ENCODE measurements at places on chromosomes 13 and 19. TPM values are rescaled to one million over a fixed set of nuclear protein-coding genes. Genes with fewer than 3 reads are reported as not detected.

Gene ZNF324B
- 5.5 TPM for polyA plus RNA-seq

Gene CLDND2
- 0.79 TPM for polyA plus RNA-seq

DNA sequence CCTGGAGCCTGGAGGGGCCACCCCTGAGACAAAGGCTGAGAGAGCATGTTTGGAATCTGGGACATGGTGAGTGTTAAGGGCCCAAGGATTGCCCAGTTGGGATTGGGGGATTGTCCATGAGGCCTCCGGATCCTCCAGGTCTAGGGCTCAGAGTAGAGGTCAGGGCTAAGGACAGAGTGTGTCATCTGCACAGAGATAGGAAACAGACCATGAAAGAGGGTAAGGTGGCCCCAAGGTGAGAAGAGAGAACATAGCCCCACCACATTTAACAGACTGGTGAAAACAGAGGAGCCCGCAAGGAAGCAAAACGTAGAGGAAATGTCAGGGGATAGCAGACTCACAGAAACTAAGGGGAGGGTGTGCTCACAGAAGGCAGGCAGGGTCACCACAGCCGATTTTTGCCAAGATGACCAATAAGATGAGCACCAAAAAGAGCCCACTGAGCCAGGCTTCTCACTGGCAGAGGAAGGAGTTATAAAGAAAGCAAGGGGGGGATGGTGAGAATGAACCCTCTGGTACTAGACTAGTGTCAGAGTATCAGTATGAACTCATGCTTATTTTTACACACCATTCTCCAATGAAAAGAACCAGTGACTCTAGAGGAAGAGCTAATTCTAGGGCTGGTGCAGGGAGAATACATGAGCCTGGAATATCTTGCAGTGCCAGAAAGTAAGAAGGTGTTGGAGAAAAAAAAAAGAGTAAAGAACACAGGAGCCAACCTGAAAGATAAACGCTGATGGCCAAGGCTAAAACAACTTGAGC is 17.5 kb downstream of the DYRK1B start:
- DNase-seq: no peak

DNA sequence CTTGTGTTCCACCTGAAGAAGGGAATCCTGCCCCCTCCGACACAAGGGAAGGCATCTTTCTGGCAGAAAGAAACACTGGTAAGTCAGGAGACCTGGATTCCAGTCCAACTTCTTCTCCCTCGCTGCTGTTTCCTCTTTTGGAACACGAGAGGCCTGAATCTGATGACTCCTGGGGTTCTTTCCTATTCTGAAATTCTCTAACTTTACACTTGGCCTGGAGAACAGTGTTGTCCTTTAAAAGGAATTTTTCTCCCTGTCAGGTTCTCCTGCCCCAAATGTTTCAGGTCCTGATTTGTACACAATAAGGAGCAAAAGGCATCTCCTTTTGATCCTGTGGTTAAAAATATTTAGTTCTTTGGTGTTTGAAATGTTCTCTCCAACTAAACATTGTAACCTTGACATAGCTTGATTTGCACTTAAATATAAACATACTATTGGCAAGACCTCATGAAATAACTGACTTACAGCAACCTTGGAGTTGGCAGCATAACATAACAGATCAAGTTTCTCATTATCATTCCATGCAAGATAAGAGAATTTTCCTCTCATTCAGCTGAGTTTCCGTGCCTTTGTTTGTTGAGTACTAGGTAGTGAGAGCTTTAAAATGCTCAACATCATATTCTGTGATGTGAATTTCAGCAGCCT is 244.8 kb downstream of the COG6 start:
- no peak for DNase-seq

GRCh38 chr19:40147693-40148347 is 43.4 kb upstream of the MAP3K10 start:
- DNase-seq: no peak

Gene SIX5
- 14.4 TPM for polyA plus RNA-seq

DNA sequence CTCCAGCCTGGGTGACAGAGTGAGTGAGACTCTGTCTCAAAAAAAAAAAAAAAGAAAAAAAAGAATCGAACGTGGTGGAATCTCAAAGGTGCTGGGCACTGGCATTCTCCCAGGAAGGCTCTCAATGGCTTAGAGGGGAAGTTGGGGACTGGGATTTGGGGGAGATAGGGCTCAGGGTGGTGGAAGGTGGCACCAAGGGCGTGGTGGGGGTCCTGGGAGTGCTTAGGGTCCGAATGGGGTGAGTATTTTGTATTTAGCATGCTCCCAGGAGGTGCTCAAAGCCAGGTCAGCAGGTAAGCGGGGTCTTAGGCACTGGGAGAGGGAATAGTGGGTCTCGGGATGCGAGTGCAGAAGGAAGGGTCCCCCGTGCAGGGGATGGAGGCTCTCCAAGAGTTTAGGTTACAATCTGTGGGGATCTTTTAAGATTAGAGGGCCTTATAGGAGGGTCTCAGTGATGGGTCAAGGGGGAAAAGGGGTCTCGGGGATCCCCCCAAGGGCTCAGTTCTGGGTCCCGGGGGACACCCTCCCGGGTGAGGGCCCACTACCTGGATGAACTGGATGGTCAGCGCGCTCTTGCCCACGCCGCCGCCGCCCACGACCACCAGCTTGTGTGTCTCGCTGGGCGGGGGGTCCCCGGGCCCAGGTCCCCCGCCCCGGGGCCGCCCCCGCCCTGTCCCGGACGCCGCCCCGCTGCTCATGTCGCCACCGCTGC is 386 bp downstream of the RRAS start:
- DNase-seq: no peak

Gene CD320
- polyA plus RNA-seq: 24.2 TPM

DNA sequence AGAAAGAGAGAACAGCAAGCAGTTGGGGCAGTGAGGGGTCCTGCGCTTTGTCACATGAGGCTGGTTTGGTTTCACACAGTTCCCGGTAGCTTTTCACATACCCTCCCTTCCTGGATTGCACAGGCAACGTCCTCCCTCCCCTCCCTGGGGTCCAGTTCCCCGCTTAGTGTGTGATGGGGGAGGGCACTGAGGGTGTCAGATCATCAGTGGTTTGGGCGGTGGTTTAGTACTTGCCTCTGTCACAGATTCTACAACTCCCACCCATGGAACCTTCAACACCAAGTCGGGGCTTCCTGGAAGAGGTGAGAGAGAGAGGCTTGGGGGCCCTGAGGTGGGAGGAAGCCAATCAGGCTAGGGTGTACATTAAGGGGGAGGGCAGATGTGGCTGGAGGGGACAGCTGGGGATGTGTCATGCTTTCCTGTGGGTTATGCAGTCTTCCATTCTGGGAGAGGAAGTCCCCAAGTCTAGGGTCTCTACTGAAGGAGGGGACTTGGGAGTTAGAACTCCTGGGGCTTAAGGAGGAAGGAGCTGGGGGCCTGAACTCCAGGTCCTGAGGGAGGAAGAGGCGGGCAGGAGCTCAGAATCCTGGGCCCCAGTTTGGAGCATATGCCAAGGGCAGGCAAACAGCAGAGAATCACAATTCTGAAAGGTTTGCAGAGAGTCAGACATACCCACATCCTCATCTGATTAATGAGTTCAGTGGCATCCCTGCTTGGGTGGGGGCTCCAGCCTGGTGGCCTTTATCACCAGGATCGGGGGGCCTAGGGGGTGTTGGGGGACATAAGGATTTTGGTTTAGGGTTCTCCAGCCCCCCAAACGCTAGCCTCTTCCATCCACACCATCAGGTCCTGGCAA is at the start of gene NKG7:
NKG7 (minus strand) TSS at position 6 of the 856 bp plus-strand sequence. CDS start 119 bp downstream, outside the sequence.
- DNase-seq: no peak

Gene KLHL1
- polyA plus RNA-seq: 1.1 TPM

DNA sequence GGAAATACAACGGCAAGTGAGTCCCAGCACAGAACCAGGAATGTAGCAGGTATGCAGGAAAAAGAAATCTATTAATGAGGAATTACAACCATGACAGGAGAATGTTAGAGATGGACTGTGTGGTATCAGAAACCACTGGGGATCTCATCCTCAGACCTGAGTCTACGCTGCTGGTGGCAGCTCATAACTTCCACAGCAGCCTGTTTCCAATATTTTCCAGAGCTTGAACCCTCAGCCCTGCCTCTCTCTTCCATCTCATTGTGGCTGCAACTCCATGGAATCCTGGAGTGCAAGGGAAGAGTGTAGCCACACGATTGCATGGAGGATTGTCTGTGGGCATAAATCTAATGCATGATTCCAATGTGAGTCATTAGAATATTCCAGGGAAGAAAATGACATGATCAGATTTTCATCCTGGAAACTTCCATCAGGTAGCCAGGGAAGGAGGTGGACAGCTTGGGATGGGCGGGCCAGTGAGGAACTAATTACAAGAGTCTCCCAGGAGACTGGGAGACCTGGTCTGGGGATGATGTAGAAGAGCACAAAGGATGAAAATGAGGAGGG is 14.9 kb downstream of the PLA2G4C start:
- DNase-seq: no peak
